NCI-H774 (cell line): ENCODE measurements at places on chromosomes 3 and 15.

- DNase-seq, result no peak
Observed at GRCh38 chr3:46848271-46849044, 14.8 kb downstream of the MYL3 start.

- no peak for DNase-seq
Observed at GRCh38 chr3:117622171-117622841, 912.7 kb downstream of the TUSC7 start.

GRCh38 chr15:50786438-50786837 lies 20.9 kb upstream of the SPPL2A start:
- no peak for DNase-seq

DNA sequence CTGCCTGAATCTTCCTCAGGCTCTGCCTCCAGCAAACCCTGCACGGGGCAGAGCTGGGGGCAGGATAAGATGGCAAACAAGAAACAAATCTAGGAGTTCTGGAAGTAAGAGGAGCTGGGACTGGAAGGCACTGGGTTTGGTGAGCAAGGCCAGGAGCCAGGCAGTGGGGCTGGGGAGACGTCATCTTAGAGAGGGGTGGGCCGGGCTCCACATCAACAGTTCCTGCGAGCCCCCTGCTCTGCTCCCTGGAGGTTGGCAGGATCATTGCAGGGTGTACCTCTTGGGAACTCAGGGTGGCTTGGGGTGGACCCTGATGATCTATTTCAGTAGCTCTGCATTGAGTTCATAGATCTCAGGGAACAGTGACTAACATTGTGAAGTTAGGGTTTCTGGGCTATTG lies 87.3 kb upstream of the PRR23E start:
- DNase-seq, result no peak

- DNase-seq, result no peak
Observed at GRCh38 chr15:101349047-101349951, 54.3 kb upstream of the SNRPA1 start.

GRCh38 chr15:75182187-75183131 lies 19.2 kb upstream of the C15orf39 start:
- no peak for DNase-seq

GRCh38 chr3:36991923-36992805 lies 767 bp downstream of the EPM2AIP1 start:
- no peak for DNase-seq

- no peak for DNase-seq
Observed at GRCh38 chr15:72733941-72734738, 48.1 kb downstream of the BBS4 start.

DNA sequence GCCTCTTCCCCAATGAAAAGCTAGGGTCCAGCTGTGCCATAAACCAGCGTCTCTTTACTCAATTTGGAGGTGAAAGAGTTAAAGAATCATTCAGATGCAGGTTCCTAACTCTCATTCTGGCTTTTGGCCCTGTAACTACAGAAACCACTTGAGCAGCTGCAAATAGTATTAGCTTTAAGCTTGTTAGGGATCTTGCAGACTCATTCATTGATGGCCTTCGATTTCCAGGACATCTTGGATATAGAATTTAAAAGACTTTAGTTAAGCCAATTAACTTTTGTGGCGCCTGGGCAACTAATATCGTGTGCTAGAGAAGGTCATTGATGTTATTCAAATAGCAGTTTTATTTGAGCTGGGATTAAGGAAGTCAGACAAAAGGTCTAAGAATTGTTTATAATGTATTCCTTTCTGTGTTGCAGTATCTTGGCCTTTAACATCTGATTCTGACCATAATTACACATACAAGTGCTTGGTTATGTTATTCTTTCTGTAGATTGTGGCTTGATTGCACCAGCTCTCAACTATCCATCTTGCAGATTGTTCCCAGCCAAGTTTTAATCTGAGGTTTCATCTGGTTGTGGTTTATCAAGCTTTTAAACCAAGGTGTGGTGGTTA lies 185.3 kb downstream of the CACNA2D3 start:
- no peak for DNase-seq

- no peak for DNase-seq
Observed at GRCh38 chr3:27426926-27427325, 57.3 kb downstream of the SLC4A7 start.

- DNase-seq, result no peak
Observed at GRCh38 chr3:143001034-143001368, 369 bp upstream of the U2SURP start.

DNA sequence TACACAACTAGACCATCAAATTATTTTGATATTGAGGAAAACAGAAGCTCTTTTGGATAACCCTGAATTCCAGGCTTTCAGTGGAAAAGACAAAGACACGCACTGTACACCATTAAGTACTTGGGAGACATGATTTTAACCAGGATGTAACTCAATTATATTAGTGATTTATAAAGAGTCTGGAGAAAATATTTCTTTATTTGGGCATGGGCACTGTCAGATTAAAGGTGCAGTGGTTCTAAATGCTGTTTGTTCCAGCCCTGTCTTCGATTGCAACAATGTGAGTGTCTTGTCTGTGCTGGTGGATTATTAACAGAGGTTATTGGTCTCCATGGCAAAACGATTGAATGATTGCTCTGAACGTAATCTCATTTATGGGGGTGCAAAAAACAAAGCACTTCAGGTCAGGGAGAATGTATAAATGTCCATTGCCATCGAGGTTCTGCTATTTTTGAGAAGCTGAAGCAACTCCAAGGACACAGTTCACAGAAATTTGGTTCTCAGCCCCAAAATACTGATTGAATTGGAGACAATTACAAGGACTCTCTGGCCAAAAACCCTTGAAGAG lies at the start of gene TM4SF4:
Gene TM4SF4, plus strand, starts transcription at position 448 of the 568 bp plus-strand sequence. CDS start 181 bp downstream, outside the sequence.
- no peak for DNase-seq

- no peak for DNase-seq
Observed at GRCh38 chr3:11467875-11468274, 175.8 kb downstream of the VGLL4 start.
